ENCODE measurements at places on chromosomes 16 and 17.

- no peak for DNase-seq
Measured at GRCh38 chr17:2455956-2456355, 55.1 kb upstream of the MNT start.

DNA sequence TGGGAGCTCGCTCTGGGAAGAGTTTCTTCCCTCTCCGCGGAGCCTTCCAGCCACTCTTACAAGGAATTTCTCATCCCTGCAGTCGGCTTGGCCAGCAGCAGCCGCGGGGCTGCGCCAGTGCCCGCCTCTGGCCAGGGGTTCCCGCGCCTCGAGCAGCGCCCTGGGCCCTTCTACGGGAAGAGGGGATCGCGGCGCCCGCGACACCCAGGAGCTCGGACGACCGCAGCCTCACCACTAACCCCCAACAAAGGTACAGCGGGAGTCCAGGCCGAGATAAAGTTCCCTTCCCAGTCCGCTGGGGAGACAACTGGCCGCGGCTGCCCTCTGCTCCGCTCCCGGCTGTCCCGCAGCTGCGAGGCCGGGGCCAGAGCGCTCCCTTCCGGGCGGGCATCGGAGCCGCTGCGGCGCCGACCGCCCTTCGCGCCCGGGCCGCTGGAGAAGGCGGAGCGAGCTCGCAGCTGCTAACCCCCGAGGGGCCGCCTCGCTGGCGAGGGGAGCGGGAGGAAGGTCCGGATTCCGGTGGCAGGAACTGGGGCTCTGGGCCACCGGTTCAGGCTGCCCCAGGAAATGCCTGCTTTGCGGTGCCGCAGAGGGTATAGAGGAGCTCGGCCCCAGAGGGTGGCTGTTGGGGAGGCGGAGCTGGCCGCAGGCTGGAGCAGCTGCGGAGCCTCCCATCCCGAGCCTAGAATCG is 3.6 kb upstream of the HS3ST3B1 start:
- peak; percentile 53 for DNase-seq

GRCh38 chr17:72219824-72220493 is 99.1 kb downstream of the SOX9 start:
- DNase-seq = no peak

DNA sequence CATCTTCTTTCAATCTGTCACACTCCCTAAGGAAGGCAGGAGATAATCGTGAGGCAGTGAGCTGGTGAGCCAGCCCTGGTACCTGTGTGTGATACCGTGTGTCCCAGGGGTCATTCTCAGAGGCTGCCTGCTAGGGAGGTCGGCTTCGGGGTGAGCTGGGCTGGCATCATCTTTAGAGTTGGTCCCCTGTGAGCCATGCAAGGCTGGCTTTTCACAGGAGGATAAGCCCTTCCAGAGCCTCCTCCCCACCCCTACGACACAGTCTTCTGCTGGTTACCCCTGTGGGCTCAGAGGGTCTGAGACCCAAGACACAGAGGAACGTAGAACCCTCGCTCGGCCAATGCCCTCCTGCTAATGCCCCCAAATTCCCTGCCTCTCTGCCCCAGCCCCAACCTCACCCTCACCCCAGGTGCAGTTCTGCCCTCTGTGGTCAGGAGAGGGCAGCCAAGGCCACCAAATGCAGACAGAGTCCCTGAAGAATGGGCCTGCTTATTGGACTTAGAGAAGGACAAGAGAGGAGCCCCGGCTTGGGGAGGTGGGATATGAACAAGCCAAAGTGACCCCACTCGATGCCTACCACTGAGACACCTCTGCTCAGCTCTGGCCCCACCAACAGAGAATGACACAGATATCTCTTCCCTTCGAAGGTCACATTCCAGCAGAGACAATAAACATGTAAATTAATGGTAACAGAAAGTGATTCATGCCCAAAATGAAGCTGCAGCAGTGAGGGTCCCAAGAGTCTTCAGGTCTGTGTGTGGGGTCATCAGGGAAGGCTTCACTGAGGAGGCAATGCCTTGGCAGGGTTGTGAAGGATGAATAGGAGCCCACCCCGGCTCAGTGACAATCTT is 80.8 kb upstream of the CCL1 start:
- DNase-seq = no peak

- no peak for DNase-seq
Measured at GRCh38 chr16:67387479-67388079, 5.7 kb downstream of the TPPP3 start.

GRCh38 chr16:27269300-27270150 is 953 bp upstream of the NSMCE1 start:
- DNase-seq = no peak

GRCh38 chr17:47145351-47145750 is 43.7 kb downstream of the CDC27 start:
- DNase-seq = no peak

DNA sequence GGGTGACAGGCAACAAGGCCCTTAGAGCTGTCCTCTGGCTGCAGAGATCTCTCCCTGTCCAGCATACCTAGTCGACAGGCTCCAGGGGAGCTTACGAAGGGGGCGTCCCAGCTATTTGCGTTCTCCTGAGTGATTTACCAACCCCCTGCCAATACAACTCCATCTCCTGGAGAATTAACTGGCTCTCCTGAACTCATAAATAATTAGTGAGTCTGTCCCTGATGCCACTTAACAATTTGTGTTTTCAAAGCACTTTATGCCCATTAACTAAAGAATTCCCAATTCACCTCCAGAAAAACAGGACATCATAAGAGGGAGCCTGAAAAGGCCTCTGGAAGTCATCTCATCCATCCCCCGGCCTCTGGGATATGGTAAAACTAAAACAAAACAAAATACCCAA is 26.7 kb downstream of the SDK2 start:
- no peak for DNase-seq

DNA sequence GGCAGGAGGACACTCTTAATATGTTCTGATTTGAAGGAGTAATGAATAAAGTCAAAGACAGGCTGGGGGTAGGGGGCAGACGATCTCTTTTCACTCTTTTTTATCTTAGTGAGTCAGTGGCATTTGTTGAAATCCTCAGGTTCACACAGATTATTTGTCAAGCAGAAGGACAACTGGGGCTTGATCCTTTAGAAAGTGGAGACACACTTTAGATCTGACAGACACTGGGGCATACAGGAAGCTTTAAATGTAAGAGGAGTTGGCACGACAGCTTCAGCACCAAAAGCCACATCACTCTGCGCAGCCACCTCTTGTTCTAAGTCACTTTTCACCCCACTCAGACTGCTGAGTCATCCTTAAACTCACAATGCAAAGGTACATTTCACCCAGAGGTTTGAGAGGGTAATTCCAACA is 121.5 kb downstream of the STXBP4 start:
- no peak for DNase-seq

DNA sequence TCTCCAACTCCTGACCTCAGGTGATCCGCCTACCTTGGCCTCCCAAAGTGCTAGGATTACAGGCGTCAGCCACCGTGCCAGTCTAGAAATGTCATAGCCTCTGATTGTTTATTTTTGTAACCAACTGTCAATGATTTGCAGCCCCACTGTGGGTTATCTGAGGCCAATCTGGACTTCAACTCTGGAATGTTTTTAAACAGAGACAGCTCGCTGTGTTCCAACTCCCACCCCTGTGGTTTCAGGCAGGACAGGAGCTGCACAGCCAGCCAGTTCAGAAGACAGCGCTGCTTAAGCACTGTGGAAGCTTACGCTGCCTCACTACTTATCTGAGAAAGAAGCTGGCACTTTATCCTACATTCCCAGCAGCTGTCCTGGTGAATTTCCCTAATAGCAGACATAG is 19.5 kb downstream of the MRM3 start:
- no peak for DNase-seq

DNA sequence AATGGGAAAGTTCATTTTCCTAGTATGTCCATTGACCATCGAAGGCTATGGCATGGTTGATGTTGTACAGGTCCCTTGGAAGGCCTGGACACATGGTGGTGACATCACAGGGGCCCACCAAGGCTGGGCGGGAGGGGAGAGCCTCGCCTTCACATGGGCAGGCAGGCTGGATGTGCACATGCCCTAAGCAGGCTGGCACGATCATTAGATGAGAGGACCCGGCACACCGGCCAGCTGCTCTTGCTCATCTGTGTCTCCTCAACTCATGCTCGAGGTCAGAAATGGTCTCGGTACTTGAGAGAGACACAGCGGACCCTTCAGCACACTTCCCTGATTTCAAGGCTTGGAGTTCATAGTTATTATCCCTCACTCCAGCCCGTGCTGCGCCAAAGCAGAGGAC is 416.9 kb upstream of the ZFHX3 start:
- no peak for DNase-seq

GRCh38 chr16:85319984-85320440 is 207.7 kb upstream of the CIBAR2 start:
- no peak for DNase-seq

- no peak for DNase-seq
Measured at GRCh38 chr17:10033449-10033848, 128.4 kb upstream of the RCVRN start.

- peak; percentile 87 for DNase-seq
Measured at GRCh38 chr17:44779211-44780025, 20.6 kb downstream of the ADAM11 start.

- no peak for DNase-seq
Measured at GRCh38 chr16:48451323-48451722, 66.1 kb upstream of the SIAH1 start.

Measured in left colon (tissue), 2 donors.